CD4-positive, alpha-beta T cell treated with Interleukin-2 at 100 ng/mL for 4 hours (primary cell): ENCODE measurements at places on chromosomes 11 and 22.

DNA sequence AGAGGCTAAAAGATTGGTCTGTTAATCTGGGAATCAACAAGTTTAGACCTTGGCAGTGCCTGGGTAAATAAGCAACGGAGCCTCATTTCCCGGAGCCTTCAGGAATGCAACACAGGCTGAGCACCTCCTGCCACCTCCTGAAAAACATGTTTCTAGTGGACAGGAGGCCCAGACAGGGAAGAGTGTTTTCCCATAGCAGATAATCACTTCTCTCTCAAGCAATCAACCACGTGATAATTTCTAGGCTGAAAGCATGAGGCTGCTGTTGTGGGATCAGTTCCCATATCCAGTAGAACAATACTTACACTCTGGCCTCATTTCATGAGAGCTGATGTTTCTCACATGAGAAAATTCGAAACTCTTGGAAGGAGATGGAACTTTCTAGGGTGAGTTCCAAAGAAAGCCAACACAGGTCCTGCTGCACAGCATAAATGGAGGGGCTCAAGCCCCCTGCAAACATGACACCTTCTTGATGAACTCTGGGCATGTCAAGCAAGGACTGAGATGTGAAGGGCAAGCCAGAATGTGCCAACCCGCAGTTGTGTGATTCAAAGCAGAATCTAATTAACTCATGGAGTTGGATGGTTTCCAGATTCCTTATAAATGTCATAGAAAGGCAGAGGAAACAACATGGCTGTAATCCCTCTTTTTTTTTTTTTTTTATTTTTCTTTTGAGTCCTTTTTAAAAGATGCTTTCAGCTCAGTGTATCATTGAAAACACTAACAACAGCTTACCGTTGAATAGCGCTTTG is 228.5 kb upstream of the SESN3 start:
- DNase-seq, result no peak

- peak; percentile 14 for DNase-seq
These were observed 10.1 kb downstream of the MCM5 start for GRCh38 chr22:35409783-35410662.

GRCh38 chr11:113581713-113582112 is 106.5 kb upstream of the DRD2 start:
- DNase-seq, result no peak

DNA sequence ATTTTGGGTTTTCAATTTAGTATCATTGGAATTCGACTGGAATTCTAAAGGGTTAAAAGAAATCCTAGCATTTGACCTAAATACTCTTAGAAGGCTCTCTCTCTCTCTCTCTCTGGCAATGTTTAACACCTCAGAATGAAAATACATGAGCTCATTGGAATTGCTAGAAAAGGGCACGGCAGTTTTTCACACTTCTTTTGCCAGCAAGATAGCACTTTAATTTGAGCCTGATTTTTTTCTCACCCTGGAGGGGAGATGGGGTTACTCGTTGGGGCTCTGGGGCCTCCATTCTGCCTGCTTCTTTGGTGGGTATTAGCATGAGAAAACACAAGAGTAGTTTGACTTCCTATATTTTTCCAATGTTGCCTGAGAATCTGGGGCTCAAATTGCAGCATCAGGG is 22.8 kb upstream of the CLMP start:
- no peak for DNase-seq

DNA sequence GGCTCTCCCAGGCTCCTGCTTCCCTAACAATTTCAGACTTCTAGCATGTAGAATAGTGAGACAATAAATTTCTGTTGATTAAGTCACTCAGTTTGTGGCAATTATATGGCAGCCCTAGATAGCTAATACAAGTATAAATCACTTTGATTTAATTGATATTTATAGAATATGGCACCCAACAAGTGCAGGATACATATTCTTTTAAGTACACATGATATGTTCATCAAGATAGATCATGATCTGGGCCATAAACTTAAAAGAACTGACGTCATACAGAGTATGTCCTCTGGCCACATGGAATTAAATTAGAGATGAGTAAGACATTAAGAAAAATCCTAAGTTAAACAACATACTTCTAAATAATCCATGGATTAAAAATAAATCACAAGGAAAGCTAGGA is 67.5 kb upstream of the AMOTL1 start:
- no peak for DNase-seq

DNA sequence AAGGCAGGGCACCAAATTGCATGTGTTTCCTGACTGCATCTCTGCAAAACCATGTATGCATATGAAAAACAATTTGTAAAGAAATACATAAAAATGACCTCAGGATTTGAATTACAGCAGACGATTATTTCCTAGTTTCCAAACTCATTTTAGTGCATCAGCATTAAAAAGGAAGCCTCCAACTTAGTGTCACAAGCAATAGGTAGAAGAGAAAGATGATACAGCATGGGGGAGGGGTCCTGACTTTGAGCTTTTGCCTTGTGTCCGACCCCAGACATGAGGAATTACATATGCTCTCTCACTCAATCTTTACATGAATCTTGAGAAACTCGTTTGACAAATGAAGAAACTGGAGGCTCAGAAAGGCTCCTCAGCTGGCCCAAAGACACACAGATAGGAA is 294.6 kb upstream of the NARS2 start:
- no peak for DNase-seq

DNA sequence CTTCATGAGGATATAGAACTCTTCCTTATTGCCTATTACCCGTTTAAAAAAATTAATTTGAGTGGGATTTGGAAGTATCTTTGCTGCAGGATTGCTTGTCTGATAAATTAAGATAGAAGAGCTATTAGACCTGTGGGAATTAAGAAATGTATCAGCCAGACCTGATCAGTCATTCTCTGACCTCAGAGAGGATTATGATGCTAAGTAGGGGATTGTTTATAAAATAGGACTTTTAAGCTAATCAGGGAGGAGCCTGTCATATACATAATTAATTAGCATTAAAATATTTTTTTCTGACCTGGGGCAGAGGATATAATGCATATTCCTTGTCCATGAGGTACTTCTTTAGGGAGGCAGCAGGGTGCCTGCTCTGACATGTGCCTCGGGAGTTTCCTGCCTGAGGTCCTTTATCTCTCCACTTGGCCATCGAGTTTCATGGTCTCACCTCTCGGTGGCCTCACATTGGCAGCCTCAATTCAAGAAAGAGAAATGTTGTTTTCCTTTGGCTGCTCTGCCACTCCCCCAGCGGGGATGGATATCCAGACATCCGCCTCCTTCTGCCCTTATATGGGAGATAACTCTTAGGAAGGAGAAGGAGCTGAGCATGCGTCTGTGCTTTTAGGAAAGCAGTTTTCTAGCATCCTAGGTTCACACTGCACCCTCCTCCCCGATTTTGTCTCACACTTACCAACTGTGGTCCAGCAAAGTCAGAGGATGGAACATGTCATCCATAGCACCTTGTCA is 41.1 kb downstream of the DIXDC1 start:
- DNase-seq, result no peak

DNA sequence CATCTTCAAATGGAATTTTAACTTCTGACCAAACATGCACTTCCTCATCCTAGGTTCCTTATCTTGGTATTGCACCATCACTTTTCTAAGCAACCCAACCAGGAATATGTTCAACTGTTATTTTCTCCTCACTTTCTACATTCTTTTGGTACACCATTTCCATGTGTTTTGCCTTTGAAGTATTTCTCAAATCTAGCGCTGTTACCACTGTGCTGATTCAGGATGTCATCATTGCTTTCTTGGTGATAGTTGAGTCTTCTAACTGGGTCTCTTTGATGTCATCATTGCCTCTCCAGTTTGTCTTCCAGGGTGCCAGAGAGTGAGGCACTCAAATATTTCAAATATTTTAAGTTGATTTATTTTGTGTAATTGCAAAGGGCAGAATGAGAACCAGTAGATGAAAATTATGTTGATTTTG is 47.5 kb downstream of the HORMAD2 start:
- no peak for DNase-seq

- peak; percentile 86 for DNase-seq
These were observed 5.4 kb downstream of the TRABD start for GRCh38 chr22:50190941-50191741.

GRCh38 chr22:42410708-42411107 is 21.5 kb downstream of the NFAM1 start:
- DNase-seq, result no peak

GRCh38 chr11:78166855-78167469 is 21.5 kb downstream of the KCTD21 start:
- no peak for DNase-seq

DNA sequence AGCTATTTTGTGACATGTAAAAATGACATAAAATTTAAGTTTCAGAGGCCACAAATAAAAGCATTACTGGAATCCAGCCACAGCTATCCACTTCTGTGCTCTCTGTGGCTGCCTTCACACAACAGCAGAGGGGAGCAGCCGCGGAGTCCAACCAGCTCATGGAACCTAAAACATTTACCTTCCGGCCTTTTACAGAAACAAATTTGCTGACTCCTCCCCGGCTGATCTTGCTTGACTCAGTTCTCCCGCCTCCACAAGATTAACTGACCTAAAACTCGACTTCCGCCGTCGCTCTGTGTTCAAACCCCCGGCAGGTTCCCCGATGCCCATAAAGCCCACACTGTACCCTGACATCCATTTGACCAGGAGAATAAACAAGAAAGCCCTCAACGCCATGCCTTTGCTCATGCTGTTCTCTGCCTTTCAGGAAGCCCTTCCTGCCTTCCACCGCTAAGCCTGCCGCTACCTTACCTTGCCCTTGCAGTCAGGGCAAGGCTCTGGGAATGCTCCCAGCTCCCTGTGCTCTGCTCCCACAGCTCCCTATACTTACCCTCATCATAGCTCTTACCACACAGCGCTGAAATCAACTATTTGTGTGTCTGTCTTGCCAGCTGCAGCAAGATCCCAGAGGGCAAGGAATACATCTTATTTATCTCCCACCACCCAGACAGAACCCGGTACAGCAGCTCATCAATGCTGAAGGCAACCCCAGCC is 35.4 kb downstream of the MICAL3 start:
- no peak for DNase-seq

- no peak for DNase-seq
These were observed 222.9 kb upstream of the ZC3H12C start for GRCh38 chr11:109870297-109870696.

DNA sequence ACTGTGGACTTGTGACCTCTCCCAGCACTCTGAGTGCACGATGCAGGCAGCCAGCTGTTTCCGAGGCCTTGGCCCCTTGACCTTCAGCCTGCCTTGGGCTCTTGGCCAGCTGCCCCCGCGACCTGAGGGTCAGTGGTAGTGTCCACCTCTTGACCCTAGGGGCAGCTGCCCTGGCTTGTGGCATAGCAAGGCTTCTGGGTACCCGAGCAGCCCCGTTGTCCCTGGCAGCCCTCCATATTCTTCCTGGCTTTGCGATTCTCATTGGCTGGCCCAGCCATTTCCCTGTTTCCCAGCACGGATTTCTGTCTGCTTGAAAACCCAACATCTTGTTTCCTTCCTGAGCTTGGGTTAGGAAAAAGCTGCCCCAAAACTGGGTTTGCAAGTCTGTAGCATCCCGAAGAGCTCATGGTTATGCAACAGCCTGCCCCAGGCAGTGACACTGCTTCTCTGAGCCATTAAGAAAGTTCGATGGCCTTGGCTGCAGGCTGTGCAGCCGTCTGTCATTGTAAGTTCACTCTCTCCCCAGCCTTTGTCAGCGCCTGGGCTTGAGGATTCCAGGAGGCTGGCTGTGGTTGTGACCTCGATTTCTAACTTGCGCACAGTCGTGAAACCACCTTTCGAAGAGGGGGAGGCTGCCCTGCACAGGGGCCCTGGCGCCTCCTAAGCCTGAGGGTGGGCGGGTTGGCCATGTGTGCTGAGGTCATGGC is 48.8 kb downstream of the FBLN1 start:
- DNase-seq, result no peak

- DNase-seq, result no peak
These were observed 16.2 kb downstream of the BAD start for GRCh38 chr11:64268025-64268892.

DNA sequence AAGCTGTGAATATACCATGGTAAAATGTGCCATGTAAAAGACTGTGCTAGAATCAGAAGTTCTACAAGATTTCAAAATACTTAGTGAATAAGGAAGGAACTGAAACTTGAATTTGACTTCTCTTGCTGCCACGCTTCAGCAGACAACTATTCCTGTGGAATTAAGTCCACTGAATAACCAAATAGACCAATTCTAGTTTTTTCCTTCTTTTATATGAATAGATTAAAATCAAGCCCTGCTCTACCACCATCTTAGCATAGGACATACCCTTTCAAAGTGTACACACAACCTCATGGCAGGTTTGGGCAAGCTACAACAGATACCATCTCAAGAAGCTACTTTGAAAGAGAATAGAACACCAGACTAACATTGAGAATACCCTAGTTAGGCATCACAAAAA is 23.4 kb upstream of the CLNS1A start:
- DNase-seq, result no peak

- DNase-seq, result no peak
These were observed 328.2 kb downstream of the FAM181B start for GRCh38 chr11:82405421-82405820.

DNA sequence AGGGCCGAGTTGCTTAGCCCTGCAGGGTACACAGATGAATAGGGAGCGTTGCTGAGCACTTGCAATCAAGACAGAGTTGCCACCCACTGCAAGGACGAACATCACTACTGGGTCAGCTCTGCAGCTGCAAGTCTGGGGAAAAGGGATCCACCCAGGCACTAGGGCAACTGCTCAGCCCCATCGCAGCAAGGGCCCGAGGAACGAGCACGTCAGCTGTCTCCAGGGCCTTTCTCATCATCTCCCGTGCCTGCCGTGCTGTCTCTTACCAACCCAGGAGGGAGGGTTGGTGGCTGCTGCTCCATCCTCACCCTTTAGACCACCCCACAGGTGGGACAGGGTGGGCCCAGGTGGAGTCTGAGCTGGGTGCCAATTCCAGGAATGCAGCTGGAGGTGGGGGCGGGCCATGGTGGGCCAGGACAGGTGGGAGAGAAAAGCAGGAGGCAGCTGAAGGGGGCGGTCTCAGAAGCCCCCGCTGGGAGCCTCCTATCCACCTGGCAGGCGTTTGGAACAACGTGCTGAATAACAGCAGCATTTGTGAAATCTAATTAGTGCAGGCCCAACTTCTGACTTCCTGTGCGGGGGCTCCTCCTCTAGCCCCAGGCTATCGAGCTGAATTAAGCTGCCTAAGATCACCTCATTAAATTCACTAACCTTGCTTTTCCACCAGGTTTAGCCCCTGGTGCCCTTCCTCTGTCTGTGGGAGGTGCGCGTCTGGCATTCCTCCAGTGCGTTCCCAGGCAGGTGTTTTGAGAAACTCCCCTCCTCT is 252.5 kb downstream of the ST3GAL4 start:
- DNase-seq, result no peak

DNA sequence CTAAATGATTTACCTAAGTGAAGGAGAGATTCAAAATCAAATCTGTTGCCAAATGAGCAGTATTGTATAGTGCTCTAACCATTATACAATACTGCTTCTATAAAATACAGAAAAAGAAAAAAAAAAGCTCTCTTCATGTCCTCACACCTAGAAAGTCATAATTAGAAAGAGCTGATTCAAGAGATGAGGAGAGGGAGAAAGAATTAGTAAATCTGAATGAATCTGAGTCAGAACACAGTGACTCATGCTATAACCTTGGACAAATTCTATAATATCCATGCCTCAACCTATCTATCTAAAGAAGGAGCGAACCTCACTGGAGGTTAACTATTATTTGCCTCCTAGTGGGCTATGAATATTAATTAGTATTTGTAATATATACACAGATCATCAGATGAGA is 29.4 kb downstream of the AMBRA1 start:
- DNase-seq, result no peak
